CD4-positive, alpha-beta T cell treated with Interferon alpha-2 for 1 hour (primary cell): ENCODE measurements at places on chromosomes 5 and 9.

DNA sequence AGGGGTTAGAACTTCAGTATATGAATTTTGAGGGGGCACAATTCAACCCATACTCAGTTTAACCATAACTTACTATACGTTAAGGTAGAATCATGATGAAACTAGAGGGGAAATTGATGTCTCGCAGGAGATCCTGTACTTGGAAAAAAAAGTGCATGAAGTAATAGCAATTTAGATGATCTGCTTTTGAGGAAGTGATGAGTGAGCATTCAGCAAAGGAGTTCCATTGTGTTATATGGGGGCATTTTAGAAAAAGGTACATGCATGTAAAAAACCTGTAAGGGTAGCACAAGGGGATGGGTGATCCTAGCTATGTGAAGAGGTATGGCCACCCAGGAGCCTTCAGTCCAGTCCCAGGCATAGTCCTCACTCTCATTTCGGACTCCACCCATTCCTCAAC is 14.8 kb upstream of the TMC1 start:
- DNase-seq, result no peak

GRCh38 chr9:130972957-130973685 is 34.1 kb upstream of the FIBCD1 start:
- no peak for DNase-seq

GRCh38 chr9:123421801-123422455 is 65.9 kb downstream of the CRB2 start:
- DNase-seq, result no peak

GRCh38 chr9:16484744-16485143 is 385.7 kb downstream of the BNC2 start:
- no peak for DNase-seq

DNA sequence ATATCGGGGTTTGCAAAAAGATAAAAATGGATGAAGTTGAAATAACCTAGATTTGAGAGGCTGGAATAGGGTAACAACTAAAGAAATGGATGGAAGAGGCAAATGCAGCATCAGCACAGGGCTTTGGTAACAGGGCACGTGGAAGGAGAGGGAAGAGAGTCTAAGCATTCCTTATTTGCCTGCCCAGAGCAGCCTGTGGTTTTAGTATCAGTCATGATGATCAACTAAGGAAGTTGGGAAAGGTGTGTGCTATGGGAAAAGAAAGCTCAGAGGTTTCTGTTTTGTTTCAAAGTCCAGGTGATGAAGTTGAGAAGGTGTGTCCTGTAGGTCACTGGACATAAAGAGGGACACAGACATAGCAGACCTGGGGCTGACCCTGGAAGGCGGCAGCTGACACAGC is 28.8 kb downstream of the GAS1 start:
- DNase-seq, result no peak

DNA sequence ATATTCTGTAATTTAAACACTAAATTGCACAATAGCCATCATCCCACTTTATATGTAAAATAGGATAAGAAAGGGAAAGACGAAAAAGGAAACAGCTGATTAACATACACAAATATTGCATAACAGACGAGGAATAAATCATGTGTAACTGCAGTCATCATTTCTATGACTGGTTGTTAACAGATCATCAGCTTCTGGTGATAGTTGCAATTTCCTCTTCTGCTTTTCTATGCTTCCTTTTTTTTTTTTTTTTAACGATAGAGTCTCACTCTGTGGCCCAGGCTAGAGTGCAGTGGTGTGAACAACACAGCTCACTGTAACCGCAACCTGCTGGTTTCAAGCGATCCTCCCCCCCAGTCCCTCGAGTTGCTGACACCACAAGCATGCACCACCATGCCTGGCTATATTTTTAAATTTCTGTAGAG is 22.5 kb upstream of the JAKMIP2 start:
- peak; percentile 72 for DNase-seq

DNA sequence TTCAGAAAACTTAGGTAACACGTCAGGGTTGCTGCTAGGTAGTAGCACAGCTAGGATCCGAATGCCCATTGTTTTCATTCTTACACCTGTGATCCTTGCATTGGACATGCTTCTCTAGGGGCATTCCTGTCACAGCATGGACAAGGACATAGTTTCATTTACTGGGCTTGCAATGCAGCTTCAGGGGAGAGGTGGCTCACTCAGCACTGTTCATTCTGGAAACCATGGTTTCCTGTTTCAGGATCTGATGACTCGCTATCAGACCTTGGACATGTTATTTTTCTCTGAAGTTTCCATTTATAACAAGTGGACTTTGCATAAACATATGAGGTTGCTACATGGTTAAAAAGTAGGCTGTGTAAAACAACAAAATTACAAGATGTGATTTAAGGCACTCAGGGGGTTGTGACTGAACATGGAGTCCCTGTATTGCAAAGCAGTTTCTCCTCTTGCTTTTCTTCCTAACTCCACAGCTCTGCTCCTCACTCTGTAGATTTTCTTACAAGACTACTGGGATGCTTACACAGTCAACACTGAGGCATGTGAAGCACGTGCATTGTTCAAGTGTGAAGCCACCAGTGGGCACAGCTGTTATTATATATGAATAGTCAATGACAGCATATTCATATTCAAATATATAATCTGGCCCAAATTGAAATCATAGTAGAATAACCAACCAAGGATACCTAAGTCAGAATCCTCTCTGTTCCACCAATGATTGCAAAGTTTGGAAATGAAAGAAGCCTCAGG is 66.1 kb upstream of the STK32A start:
- DNase-seq, result no peak

DNA sequence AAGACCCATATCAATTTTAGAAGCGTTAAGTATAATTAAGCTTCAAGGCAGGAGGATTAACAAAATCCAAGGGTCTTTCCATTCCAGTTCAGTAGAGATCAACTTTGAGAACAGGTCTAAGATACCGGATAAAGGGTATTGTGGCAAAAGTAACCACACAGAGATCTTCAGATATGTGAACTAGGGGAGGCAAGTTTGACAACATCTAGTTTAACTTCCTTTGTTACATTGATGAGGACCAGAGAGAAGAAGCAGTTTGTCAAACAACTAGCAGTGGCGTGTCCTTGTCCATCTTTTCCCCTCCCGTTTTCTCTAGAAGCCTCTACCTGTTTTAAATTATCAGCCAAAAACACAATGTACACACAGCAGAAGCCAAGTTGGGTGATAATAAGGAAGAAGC is 8.6 kb downstream of the SLC36A2 start:
- no peak for DNase-seq

- DNase-seq, result no peak
Observed at GRCh38 chr9:104536756-104537155, at the start of gene OR13C3. Gene OR13C3, minus strand, starts transcription at chr9:104536856. Its CDS starts 133 bp downstream, at chr9:104536723.

DNA sequence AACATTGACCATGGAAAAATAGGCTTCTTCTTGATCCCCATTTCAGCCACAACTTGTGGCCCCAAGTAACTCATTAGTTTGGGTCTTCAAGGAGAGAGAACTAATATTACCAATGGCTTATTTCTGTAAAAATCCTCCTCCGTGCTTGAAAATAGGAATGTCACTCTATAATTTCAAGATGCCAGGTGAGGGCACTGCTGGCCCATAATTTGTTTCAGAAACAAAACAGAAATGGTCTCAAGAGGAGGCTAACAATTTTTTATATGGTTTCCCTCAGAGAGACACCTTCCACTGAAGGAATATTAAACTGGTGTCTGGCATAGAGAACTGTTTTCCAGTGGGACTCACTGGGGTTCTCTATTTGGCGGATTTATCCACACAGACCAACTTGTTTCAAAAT is 437.0 kb upstream of the TRPC7 start:
- DNase-seq, result no peak

- DNase-seq, result no peak
Observed at GRCh38 chr9:18638371-18639249, 164.7 kb downstream of the ADAMTSL1 start.

GRCh38 chr5:128304791-128305190 is 221.2 kb downstream of the SLC12A2 start:
- DNase-seq, result no peak

DNA sequence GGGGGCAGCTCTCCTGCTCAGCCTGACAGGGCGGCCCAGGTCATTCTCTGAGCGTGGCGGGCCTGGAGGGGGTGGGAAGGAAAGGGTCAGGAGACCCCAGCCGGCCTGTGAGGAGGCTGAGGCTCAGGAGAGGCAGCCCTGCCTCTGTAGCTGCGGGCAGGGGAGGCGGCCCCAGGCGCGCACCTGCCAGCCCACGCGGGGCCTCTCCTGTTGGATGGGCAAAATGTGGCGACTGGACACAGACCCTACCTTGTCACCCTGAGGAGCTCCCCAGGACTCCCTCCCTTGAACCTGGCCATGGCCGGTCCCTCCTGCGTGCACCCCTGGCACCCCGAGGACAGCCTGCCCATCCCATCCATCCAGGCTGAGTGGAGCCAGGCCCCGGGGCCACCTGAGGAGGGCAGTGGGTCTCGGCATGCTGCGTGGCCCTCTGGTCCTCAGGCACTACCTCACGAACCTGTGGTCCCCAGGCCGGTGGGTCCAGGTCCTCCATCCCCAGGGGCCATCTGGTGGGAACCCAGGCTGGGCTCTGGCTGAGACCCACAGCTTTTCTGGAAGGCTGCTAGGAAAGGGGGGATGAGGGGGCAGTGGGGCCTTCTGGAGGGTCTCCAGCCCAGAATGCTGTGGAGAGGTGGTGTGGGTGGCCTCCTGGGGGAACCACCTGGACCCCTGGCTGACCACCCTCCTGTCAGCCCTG is 15.1 kb upstream of the NRARP start:
- no peak for DNase-seq

- DNase-seq, result no peak
Observed at GRCh38 chr5:61245486-61245885, 83.2 kb upstream of the SMIM15 start.

DNA sequence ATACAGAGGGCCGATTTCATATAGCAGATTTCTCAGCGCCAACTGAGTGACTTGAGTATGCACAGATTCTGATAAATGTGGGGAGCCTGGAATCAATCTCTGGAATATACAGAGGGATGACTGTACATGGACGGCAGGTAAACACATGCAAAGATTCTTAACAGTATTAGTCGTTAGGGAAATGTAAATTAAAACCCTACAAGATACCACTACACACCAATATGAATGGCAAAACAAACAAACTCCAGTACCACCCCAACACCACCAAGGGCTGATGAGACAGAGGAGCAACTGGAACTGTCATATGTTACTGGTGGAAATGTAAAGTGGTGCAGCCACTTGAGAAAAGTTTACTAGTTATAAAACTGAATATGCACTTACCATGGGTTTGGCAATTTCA is 8.3 kb upstream of the FER start:
- no peak for DNase-seq

DNA sequence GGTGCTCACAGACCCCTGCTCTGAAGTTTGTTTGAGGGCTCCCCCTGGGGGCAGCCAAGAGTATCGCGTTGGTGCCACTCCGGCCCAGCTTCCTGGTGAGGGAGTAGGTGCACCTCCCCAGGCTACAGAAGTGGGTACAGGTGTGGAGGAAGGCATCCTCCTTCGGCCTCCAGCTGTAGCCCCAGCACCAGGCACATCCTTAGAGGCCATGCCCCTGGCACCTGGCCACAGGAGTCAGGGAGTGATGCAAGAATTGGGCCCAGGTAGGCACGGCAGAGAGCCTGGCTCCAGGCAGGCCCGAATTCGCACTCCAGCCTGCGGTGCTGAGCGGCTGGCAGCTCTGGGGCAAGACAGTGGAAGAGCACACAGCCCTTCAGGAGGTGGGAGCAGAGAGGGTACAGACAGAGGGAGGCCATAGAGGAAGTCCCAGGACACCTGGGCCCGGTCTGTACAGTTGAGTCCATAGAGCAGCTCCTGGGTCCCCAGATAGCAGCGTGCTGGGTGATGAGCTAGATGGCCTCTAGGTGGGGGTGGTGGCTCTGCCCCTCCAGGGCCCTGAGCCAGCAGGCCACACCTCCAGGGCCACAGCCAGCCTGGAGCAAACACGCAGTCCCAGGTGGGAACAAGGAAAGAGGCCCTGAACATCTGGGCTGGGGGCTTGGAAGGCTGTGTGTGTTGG is 2.4 kb downstream of the SAPCD2 start:
- DNase-seq, result peak; percentile 90

DNA sequence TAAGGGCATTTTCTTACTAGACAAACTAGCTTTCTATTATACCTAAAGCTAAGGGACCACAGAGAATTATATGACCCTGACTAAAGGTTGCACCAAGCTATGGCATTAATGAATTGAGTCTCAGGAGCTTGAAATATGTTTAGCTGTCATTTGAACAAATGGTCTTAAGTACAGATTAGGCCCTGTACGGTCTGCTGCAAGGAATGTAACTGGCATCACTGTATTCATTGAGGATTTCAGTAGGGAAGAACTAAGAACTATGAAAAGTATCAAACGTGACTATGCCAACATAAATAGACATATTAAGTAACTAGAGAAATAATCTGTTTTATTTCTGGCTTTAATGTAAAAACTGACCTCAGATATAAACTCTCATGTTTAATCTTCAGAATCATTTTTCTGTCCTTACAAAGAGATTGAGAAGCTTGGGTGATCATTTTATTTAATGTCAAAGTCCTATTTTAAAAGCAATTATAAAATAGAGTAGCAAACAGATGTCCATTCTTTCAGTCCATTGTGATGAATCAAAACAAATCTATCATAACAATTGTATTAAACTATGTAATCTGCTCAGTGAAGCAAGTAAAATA is 845.9 kb downstream of the MAT2B start:
- no peak for DNase-seq

DNA sequence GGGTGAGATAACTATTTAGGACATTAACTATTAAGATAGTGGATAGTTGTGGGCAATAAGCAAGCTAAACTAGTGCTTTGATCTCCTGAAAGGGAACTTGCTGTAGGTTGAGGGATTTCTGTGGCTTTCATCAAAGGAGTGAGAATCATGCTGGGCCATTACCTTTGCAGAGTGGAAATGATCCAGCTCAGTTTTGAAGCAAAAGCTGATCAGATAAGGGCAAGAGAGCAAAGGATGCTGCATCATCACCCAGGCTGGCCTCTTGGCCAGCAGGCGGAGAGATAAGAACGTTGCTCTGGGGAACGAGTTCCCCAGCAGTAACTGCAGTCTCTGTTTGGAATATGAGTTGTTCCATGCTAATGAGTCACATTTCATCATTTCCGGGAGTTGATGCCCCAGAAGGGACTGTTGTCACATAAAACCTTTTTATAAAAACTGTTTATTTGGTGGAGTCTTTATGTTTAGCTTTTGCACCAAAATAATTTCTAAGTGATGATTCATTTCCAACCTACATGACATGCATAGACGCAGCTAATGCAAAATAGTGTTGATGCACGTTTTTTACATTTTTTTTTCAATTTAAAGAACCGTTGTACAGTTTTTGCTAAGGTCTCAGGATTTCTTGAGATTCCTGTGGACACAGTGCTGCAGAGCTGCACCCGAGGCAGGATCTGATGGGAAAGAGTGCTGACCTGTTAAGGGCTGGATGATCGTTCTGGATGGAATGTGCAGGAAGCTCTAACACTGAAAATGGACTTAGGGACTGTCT is 99.3 kb downstream of the ACTBL2 start:
- DNase-seq, result peak; percentile 16

DNA sequence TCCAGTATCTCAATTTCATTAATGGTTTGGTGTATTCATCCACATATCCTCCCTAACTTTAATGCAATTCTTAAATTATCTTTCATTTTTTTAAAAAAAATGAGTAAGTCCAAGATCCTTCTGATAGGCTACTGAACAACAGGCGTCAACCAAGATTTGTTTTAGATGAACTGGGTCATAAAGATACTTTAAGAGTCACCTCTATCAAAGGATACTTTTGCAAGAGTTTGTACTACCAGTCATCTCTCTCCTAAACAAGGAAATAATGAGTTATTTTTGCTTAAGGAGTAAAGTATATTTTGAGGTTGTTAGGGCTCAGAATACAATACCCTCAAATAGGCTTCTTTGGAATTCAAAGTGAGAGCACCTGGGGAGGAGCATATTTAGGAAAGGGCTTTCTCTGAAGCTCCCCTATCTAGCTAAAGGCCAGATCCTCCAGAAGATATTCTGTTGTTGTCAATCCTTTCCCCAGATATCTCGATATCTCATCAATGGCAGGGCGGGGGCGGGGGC is 25.8 kb downstream of the HAVCR1 start:
- no peak for DNase-seq
